Activated CD4-positive, alpha-beta T cell treated with anti-CD3 and anti-CD28 coated beads, Interleukin-2, amount 10 ng/mL, durations not matched to agents 7 days and 5 days (primary cell): ENCODE measurements at places on chromosomes 12 and 14.
A peak's percentile ranks its signal among the peaks of the same experiment; 100 is the strongest.

GRCh38 chr14:61638595-61639387, 56.5 kb upstream of the HIF1A start:
- DNase-seq = no peak

- DNase-seq = no peak
These were observed 448 bp downstream of the FBXL14 start for GRCh38 chr12:1594006-1594260.

- DNase-seq = no peak
These were observed 8.1 kb upstream of the ZNF385A start for GRCh38 chr12:54392485-54393206.

- no peak for DNase-seq
These were observed 23.3 kb downstream of the RERGL start for GRCh38 chr12:18066666-18067065.

DNA sequence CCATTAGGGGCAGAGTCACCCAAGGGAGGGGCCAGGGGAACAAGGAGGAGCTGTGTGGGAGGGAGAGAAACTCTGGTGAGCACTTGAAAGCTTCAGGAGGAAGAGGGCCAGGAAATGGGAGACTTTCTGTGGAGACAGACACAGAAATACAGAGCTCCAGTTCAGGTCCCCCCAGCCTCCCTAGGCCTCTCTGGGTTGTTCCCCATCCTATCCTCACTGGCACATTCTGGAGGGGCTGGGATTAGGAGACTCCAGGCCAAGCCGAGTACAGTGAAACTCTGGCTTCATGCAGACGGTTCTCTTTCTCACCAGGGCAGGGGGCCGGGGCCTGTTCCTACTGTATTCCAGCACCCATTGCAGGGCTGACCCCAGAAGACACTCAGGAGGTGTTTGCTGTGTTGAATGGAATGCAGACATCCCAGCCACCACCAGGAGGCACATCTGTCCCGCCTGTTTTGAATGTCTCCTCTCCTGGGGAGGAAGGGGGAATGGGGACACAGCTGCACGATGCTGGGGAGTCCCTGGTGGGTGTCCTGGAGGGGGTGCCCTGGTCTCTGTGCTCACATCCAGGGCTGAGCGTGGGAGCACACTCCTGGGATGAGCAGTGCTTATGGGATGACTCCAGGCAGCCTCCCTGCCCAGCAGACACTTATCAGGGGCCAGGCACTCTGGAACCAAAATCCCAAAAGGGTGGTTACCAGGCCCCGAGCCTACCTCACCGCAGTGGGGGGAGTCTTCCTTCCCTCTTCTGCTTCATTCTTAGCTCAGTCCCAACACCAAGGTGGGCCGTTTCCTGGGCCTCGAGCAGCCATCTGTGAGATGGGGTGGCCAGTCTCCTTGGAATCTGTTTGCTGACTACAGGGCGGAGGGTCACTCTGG, 5.5 kb upstream of the KRT84 start:
- peak; percentile 16 for DNase-seq

GRCh38 chr12:131897875-131898274, 3.5 kb downstream of the ULK1 start:
- no peak for DNase-seq

DNA sequence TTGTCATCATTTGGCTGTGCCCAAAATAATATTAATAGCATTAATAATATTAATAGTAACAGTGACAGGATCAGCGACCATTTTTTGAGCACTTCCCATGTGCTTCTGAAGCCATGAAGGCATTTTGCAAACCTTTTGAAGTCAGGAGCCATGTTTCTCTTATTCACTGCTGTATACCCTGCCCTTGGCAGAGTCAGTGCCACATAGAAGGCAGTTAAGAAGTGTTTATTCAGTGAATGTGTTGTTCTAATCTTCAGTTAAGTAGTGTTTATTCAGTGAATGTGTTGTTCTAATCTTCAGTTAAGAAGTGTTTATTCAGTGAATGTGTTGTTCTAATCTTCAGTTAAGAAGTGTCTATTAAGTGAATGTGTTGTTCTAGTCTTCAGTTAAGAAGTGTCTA, 319.7 kb upstream of the NAV3 start:
- DNase-seq = no peak

DNA sequence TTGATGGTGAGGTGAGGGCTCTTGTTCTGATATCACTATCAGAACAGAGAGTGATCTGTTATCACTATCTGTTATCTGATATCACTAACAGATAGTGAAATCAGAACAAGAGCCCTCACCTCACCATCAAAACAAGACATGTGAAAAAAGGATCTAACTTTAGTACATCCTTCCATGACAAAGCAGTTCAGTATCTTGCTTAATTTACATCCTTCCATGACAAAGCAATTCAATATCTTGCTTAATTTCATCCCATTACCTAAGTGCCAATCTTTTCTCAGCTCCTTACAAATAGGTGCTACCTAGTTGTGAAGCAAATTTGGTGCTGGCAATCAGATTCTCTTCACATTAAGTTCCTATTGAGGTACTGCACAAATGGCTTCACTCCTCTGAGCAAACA, 1865.6 kb upstream of the FLRT2 start:
- no peak for DNase-seq

GRCh38 chr12:47821346-47821706, 1.6 kb upstream of the HDAC7 start:
- no peak for DNase-seq
